ENCODE measurements at places on chromosomes 3 and 15.

GRCh38 chr3:53753518-53754183 is 92.6 kb downstream of the CHDH start:
- no peak for DNase-seq

DNA sequence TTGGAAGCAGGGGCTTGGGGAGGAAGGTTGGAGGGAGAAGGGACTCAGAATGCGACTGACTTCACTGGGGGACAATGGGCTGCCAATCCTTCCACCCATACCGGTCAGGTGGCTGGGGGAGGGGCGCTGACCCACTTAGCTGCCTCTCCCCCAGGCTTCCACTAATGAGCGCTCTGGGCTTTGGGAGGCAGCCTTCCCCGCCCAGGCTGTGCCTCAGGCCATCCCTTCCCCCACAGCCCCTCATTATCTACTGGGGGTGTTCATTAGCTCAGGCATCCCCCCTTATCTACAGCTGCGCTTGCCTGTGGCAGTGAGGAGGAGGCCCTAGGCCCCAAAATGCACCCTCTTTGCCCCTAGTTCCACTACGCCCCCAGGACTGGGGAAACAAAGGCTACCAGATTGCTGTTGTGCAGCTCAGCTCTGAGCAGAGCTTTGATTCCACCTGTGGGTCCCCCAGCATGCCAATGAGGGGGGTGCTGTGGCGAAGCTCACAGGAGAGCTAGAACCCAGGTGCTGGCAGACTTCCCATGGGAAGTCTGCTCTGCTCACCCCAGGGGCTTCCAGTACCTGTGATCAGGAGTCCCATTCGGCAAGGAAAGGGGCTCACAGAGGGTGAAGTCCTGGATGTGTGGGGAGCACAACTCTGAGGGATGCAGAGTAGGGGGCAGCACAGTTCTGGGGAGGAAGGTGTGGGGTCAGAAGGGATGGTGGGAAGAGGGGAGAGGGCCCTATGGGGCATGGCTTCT is 29.4 kb upstream of the SEMA3F start:
- no peak for DNase-seq

DNA sequence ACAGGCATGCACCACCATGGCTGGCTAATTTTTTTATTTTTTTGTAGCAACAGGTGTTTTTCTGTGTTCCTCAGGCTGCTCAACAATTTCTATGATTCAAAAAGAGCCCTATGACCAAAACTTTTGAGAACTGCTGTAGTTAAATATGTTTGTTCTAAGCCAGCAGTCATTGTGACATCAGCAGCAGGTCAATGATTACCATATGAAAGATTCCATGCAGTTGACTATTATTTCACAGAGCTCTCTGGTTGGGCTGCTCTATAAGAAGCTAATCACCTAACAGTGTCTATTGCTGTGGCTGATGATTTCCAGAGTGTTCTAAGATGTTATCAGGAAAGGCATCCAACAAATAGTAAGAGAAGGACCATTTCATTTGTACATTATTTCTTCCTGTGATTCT is at the start of gene CCDC54:
Gene CCDC54 (plus strand): TSS at position 289 of the 400 bp plus-strand sequence. CDS start 149 bp downstream, outside the sequence.
- no peak for DNase-seq

DNA sequence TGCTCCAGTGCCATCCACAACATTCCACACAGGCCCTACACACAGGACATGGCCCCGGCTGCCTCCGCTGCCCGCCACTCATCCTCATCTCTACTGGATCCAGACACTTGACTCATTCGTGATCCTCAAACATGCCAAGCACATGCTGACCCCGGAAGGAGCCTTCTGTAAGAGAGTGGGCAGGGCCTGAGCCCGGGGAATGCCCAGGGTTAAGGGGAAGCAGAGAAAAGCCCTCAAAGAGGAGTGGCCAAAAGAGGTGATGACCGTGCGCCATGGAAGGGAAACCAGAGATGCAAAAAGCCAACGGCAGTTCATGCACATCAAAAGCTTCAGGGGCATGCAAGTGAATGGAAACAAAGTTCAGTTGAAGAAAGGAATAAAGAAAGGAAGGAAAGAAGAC is 46.1 kb downstream of the RFTN1 start:
- DNase-seq, result no peak

- DNase-seq, result no peak
Observed at GRCh38 chr3:107428051-107428858, 51.0 kb downstream of the CCDC54 start.

- DNase-seq, result no peak
Observed at GRCh38 chr15:66706225-66706732, 4.2 kb downstream of the SMAD6 start.

GRCh38 chr3:111610189-111610588 is 15.0 kb upstream of the ZBED2 start:
- DNase-seq, result no peak

DNA sequence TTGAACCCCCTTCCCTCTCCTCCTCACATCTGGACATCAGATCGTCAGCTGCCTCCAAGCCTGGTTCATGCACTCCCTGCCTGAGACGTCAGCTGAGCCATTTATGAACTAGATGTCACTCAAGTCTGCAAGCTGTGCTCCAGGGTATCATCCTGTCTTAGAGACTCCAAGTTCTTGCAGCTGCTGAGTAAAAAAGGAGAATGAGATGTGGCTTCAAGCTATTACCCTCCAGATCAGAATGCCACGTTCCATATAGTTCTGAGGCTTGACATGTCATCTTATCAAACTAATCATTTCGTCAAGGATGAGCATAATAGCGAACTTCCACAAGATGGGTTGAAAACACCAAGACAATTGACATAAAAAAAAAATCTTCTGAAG is 766.3 kb downstream of the TBL1XR1 start:
- DNase-seq, result no peak

DNA sequence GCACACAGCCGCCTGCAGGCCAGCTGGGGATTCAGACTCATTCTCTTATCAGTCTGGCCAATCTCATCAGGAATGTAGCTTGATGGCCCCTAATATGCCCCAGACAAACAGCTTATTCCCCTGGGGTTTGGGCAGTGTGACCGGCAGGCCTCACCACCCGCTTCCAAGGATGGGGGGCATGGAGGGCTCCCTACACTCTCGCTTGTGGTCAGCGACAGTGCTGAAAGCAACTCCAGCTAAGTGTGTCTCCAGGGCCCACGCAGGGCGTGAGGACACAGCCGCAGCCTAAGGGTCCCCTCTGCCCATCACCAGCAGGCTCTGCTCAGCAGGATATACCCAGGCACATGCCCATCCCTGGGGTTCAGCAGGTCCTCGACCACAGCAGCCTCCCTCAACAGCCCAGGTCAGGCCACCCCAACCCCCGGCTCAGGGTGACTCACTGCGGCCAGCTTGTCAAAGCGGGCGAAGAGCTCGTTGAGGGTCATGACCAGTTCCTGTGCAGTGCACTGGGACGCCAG is 116.7 kb downstream of the ADCY5 start:
- DNase-seq, result no peak

DNA sequence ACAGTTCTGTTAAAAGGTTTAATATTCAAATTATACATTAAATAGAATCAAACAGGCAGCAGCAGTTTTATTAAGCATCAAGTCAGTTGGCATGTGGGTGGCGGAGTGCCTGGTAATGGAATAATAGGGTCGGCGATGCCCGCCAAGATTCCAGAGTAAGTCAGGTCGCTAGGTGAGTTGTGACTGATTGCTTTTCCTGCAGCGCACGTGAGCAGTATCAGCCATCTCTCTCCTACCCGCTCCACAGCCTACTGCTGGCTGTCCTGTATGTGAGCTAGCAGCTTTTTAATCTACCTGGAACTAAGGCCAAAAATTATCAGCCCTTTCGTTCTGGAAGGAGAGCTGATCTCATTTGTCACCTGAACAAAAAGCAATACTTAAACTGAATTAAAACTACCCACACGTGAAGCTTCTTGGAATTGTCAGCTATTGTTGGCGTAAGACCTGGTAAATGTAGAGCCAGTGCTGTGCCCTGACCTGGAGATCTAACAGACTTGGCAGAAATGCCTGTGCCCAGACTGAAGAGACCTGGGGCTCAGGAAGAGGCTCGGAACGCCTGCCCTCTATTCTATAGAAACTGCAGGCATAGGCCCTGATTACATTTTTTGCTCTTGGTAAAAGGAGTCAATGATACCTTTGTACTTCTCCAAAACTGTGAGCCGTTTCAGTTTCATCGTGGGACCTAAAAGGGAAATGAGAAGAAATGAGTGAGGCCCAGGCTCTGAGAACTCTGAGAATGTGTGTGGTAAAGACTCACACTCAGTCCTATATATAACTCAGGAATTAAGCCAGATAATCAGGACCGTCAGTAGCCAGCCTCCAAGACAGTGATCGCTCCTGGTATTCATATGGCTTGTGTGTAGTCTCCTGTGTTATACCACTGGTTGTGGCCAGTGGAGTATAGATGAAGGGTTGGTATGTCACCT is 21.9 kb downstream of the IDH3A start:
- DNase-seq, result no peak

DNA sequence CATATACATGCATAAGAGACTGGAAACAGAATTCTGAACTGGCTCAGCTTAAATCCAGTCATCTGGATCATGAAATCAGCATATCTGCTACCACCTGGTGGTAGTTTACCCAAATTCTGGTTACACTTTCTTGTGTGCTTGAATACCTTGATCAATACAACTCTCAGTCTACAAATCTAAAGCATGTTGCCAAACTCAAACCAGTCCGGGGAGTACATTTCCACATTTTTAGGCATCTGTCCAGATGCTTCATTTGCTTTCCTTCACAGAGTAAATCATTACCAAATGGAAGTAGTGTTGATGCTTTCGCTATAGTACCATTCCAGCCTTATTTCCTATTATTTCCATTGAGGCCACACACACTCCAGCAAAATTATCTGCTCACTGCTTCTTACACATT is 126.4 kb downstream of the P2RY1 start:
- no peak for DNase-seq

Data from stimulated activated CD8-positive, alpha-beta memory T cell treated with anti-CD3 and anti-CD28 coated beads, Interleukin-4, amount 100 ng/mL, for 1 hour (primary cell).